ENCODE measurements at places on chromosomes 5 and 9.

GRCh38 chr5:150948539-150948938 is 43.8 kb upstream of the ZNF300 start:
- DNase-seq = no peak

DNA sequence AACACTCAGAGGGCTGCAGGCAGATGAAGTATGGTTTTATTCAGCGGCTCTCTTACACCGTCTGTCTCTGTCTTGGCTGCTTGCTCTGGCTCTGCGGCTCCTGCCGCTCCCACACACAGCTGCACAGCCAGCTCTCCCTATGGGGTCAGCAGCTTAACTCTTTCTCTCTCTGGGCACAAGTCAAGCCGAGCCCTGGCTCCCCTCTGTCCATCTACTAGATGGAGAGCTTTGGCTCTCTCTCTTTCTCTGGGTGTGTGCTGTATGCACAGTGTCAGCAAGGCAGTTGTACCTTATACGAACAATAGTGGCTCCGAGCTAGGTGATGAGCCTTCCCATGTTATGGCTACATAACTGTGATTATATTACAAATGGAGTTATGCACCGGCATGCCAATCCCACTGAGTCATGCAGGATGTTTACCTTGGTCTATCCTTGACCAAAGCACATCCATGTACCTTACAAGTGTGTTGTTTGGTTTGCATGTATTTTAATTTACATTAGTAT is 19.3 kb upstream of the PPP2CA start:
- peak; percentile 77 for DNase-seq

GRCh38 chr5:140217299-140218026 is 42.5 kb downstream of the CYSTM1 start:
- DNase-seq = no peak

DNA sequence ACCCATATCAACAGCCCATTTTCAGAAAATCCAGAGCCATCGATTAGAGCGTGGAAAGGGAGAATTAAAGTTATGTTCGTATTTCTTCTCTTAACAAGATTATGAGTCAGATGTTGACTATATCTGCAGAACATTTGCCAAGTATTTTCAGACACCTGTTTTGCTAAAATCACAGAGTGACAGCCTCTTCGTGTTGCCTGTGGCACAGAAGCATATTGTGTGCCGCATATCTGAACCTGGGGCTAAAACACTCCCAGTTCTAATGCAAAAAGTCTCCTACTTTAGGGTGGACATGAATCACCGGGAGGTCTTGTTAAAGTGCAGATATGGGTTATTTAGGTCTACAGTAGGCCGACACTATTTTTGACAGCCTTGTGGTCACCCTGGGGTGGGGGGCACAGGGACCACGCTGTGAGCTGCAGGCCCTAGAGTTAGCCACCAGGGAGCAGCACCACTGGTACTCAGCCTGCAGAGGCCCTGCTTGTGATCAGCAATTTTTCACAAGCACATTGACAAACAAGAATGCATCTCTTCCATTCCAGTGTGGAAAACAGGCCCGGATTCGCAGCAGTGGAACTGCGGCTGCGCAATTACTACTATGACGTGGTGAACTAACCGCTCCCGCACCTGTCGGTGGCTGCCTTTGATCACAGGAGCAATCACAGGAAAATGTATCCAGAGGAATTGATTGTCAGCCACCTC is 93.5 kb downstream of the SYK start:
- no peak for DNase-seq

GRCh38 chr5:159231167-159231566 is 21.8 kb upstream of the RNF145 start:
- DNase-seq = no peak

GRCh38 chr9:113238859-113239232 is 17.5 kb downstream of the SLC31A1 start:
- DNase-seq = no peak

- no peak for DNase-seq
Observed at GRCh38 chr5:151026679-151027078, 6.3 kb downstream of the GPX3 start.

GRCh38 chr5:1332461-1333001 is 12.4 kb downstream of the CLPTM1L start:
- DNase-seq = no peak

GRCh38 chr9:92614763-92615461 is 55.0 kb downstream of the IPPK start:
- DNase-seq = no peak

DNA sequence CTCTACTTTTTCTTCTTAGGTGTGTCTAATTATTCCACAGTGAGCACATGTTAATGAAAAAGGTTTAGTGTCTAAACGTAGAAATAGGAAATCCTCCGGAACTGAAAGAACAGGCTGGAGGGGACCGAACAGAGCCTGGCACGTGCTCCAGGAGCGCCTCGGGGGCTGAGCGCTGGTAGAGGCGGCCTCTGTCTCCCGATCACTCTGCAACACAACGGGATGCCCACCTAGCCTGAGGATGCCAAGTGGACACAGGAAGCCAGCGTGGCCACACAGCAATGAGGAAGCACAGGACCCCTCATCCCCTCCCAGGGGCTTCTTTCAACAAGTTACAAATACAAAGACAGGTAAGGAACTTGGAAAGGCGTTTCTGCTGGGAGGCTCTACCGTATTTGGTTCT is 19.4 kb downstream of the TRIM7 start:
- DNase-seq = no peak

GRCh38 chr9:38185647-38186403 is 116.8 kb upstream of the SHB start:
- no peak for DNase-seq

GRCh38 chr9:93184432-93185265 is 710 bp downstream of the WNK2 start:
- no peak for DNase-seq

DNA sequence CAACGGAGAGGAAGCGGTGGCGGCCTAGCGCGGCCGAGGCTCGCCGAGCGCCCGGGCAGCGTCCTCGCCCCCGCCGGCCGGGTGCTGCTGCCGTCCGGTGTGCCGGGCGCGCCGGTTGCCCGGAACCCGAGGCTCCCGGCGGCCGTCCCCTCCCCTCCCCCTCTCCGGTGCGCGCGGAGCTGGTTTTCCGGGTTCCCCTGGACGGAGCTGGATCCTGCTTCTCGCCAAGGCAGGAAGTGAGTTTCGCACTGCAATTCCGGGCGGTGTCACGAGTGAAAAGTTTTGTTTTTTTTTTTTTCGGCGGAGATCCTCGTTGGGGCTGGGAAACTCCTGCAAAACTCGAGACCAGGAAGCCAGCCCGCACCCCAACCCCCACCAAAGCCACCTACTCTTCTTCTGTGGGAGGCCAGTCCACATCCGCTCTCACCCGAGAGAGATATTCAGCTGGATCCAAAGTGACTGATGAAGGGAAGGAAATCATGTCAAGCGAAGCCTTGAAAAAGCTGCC is at the start of gene ERBIN:
Gene ERBIN, plus strand, starts transcription at position 300 of the 508 bp plus-strand sequence. CDS start 66,144 bp downstream, outside the sequence.
- peak; percentile 76 for DNase-seq

DNA sequence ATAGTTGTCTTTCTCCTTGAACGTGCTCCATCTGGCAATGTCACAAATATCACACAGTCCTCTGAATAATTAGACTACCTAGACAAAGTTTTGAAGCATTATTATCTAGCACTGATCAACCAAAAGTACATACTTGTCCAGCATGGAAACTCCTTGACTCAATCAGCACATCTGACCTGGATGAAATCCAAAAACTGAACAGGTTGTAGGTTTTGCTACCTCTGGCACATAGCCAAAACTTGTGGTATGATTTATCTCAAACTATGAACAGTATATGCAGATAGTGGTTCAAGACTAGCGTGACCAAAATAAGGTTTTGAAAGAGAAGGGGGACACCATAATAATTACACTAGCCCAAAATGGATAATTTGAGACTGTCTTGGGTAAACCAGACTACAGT is 158.1 kb downstream of the ARRDC3 start:
- DNase-seq = no peak

DNA sequence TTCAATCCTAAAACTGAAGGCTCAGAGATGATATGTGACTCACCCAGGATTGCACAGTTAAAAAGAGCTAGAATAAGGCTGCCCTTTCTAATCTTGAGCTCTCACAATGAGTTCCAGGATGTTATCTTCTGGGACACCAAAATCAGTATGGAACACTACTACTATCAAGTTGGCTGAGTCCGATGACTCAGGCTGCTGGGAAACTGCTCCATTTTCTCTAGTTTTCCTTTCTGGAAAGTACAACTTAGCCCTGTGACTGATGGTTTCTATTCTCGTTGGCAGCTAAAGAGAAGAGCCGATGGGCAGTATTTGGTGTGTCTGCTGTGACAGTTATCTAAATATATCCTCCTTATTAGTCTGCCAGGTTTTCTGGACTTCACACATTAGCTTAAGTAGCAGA is 37.9 kb upstream of the DPYSL3 start:
- peak; percentile 53 for DNase-seq

GRCh38 chr5:180139731-180140055 is 68.1 kb upstream of the RNF130 start:
- no peak for DNase-seq

GRCh38 chr5:43855452-43855851 is 252.5 kb downstream of the NNT start:
- DNase-seq = no peak

DNA sequence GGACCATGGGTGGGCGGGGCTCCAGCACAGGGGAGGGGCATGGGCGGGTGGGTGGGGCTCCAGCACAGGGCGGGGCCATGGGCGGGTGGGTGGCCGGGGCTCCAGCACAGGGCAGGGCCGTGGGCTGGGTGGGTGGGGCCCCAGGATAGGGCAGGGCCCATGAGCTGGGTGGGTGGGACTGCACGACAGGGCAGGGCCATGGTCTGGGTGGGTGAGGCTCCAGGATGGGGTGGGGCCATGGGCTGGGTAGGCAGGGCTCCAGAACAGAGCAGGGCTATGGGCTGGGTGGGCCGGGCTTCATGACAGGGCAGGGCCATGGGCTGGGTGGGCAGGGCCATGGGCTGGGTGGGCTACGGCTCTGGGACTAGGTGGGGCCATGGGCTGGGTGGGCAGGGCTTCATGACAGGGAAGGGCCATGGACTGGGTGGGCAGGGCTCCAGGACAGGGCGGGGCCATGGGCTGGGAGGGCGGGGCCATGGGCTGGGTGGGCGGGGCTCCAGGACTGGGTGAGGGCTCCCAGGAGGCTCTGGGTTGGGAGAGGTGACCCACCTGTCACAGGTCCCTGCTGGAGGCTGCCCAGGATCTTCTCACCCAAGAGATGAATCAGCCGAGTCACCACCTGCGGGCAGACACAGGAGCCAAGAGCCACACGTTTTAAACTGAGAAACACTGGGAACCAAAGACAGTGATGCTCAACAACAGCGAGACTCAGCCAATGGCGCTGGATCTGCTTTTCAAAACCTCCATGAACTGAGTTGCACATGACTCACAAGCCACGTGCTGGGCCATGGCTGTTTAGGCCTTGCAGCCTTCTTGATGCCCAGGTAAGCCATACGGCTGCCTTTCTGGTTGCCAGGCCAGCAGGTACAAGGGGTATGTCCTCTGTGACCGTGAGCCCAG is 33.6 kb upstream of the NSMF start:
- DNase-seq = no peak

DNA sequence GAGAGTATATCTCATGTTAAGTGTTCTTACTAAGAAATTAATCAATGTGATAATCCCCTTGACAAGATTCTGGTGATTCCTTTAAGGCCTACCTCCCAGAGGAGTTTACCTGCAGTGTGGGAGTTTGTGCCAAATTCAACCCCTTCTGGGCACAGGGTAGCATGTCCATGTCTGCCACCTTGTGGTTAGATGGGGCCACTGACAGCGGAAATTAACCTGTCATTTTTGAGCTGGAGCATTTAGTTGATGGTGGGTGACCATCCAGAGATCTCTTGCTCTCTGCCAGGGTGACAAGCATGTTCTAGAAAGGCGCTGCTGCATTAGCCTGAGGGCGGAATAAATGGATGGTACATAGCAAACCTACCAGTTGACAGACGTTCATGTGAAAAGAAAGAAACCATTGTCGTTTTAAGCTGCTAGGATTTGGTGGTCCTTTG is 132.2 kb downstream of the FBXO4 start:
- DNase-seq = peak; percentile 57

GRCh38 chr9:84002344-84002743 is 21.7 kb downstream of the RMI1 start:
- DNase-seq = no peak

DNA sequence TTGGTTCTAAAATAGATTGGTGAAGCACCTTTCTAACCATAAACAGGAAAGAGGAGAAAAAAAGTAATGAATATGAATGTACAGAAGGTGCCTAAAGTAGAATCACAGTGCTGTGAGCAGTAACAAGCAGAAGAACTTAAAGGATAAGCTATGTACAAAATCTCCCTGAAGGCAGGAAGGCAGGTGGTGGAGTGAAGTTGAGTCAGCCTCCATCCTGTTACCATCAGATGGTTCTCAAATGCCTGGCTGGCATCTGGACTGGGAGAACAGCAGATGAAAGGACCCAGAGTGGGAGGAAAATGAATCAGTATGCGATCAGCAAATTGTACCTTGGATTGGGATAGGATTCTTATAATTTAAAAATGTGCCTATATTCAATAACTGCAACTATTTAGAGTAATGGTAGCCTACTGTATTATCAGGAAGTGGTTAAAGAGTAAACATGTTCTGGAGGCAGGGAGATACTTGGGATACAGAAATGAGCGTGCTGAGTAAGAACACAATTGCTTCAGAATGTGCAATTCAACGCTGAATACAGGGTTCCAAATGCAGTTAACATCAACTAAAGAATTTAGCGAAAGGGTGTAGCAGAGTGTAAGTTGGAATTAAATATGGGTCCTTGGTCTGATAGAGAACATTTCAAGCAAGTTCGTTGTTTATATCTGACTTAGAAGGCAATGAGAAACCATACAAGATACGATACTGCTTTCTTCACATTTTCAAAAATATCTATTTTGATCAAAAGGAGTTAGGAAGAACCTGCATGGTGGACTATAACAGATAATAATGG is 21.1 kb upstream of the FER start:
- no peak for DNase-seq

DNA sequence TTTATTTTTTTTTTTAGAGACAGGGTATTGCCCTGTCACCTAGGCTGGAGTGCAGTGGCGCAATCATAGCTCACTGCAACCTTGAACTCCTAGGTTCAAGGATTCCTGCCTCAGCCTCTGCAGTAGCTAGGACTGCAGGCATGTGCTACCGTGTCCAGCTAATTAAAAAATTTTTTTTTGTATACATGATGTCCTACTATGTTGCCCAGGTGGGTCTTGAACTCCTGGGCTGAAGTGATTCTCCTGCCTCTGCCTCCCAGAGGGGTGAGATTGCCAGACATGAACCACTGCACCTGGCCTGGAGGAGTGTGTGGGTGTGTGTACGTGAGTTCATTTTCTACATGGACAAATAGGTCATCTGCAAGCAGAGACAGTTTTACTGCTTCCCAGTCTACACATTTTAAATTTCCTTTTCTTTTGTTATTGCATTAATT is 33.8 kb downstream of the JMY start:
- no peak for DNase-seq

DNA sequence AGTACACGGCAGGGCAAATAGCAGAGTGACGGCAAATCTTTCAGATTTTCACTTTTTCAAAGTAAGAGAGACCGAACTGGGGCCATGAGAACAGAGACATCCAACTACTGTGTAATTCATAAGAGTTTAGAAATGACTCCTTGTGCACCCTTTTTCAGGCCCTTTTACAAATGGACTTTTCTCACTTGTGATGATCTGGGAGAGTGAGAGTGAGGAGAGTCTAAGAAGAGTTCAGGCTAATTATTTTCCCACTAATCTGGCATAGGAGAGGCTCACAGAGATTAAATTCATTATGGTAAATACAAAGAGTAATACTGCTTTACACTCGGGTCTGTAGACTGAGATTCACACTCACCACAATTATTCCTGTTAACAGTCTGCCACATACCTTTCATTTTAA is 880 bp upstream of the CCNG1 start:
- no peak for DNase-seq

GRCh38 chr5:74628359-74628758 is 12.2 kb downstream of the ENC1 start:
- DNase-seq = no peak

GRCh38 chr5:179732918-179733771 is 523 bp downstream of the MAML1 start:
- DNase-seq = peak; percentile 42
